ENCODE measurements at places on chromosomes 7 and 10.

GRCh38 chr10:11086177-11086840 is 68.6 kb downstream of the CELF2 start:
- no peak for DNase-seq

DNA sequence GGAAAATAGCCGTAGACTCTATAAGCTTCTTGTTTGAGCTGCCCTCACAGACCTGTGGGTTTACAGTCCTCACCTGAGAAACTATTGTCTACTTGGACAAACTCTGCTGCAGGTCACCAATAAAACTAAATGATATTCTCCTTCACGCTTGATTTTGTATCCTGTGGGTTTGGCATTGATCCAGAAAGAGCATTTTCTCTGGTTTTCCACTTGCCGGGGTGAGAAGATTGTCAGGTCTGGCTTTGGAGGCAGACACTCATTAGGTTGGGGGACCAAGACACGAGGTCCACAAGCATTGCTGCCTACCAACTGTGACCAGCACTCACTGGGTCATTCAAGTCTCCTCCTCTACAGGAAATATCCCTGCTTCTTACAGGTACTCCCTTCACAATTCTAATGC is 68.5 kb downstream of the CDC14C start:
- no peak for DNase-seq

GRCh38 chr7:121634356-121634755 is 238.2 kb upstream of the FAM3C start:
- DNase-seq, result no peak

- no peak for DNase-seq
These were observed 173.9 kb downstream of the ELFN1 start for GRCh38 chr7:1843921-1844335.

DNA sequence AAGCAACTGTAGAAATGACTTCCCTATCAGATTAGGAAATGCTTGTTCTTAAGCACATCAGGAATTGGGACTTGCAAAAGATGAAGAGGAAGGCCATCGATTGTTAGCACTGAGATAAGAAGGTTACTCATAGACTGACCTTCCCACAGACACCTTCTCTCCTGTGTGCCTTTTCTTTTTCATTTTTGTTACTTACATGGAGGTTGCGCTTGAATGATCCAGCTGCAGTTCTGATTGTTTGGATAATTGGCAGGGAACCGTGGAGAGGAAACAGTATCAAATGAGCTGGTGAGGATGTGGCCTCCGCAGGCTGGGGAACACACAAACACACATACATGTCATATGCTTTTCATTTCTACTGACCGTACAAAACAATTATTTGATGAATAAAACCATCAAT is 134.9 kb upstream of the RSU1 start:
- no peak for DNase-seq

DNA sequence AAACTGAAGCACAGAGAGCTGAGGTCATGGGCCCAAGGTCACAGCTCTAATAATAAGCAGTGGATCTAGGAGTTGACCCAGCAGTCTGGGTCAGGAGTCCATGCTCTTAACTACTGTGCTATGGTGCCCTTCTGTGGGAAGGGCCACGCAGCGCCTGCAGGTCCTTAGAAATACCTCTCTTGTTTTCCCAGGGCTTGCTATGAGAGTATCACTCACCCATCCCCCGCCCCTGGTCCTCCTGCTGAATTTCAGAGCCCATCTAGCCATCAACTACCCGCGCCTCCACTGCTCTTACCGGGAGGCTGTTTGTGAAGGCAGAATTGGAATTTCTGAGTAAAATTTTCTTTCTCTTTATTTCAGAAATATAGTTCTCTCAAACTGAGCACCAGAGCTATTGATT is 27.3 kb upstream of the CRHR2 start:
- no peak for DNase-seq

- DNase-seq, result no peak
These were observed 53.9 kb downstream of the CHST15 start for GRCh38 chr10:124039483-124040013.
